ENCODE measurements at places on chromosomes 12 and 14.

DNA sequence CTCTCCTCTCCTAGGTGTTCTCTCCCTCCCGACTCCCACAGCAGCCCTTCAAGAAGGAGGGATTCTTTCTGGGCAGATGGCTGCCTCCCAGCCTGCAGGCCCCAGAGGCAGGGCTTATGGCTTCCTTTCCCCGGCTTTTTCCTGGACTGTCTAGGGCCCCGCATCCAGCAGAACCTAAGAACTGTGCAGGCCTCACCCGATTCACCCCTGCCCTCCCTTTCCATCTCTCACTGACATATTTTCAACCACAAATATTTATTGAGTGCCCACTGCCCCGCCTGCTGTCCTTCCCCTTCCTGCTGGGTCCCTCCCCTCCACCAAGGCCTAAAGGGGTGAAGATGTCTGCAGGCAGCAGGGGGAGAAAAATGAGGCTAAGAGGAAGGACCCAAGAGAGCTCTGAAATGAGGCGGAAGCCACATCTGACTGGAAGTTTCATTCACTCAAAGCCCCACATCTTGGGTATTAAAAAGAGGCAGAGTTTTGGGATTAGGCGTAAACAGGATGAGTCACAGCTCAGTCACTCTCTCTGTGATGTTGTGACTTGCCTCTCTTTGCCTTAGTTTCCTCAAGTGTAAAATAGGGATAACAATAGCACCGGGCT lies 2.9 kb downstream of the SCNN1A start:
- peak; percentile 96 for DNase-seq

DNA sequence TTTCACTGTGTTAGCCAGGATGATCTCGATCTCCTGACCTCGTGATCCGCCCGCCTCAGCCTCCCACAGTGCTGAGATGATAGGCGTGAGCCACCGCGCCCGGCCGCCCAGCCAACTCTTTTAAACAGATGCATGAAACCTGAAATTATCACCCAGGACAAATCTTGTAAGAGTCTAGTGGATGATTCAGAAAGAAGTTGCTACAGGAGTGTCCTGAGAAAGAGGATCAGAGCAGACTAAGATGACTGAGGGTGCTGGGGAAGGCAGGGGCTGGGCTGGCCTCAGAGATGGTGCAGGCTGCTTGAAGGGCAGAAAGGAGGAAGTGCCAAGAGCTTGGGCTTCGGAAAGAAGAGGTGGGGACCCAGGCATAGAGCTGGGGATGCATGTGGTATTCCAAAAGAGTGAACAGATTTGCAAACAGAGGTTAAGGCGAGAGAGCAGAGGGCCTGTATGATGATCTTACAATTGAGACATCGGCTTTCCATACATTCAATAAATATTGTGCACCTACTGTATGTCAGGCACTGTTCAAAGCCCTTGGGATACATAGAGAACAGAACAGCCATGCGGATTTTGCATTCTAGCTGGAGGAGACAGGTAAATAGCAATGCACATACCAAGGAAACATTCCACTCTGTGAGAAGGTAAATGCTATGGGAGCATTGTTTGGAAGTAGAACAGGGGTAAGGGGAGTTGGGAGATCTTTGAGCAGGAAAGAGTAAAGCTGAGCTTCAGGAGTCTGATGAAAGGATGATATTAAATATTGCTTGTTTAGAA lies 7.4 kb upstream of the CD9 start:
- no peak for DNase-seq

DNA sequence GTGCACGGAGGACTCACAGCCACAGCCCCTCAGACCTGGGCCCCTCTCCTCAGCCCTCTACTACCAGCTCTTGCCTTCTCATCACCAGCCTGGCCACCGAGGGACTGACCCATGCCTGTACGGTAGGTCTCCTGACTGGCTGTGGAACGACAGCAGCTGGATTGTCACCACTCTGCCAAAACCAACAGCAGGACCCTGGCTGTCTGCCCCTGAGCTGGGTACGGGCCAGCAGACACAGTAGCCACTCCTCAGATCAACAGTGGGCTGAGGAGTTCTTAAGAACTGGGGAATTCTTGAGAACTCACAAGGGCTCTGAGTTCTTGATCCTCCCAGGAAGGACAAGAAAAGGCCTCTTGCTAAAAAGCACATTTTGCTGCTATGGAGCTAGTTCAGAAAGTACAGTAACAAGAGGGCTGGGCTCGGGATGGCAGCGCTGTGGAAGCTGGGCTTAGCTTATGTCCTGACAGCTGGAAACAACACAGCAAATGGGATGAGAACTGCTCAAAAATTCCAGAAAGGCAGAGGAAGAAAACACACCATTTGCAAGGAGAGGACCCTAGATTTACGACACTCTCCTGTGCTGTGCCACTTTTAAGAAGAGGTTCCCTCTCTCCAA lies 176.4 kb downstream of the ANO2 start:
- no peak for DNase-seq

DNA sequence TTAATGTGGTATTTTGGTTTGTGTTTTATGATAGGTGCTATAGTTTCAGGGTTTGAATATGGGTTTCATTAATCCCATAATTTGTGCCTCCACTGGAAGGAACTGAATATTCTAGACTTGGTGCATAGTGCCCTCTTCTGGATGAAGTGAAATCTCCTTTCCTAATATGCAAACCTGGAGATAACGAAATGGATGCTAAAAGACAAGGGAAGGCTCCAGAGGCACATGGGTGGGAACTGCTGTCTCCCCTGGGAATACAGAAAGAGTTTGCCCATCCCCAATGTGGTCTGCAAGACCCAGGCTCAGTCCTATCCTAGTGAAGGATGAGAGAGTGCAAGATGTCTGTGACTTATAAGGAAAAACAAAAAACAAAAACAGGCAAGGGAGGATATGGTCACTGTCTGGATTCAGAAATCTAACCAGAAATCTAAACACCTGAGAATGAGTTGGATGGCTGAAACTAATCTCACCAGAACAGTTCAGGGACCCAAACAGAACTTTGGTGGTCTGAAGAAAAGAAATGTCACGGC lies 142.3 kb upstream of the TMPO start:
- peak; percentile 59 for DNase-seq

Measured in EH (cell line).